Globus pallidus (tissue), 1 donor: ENCODE measurements at places on chromosomes 1 and 21.

GRCh38 chr1:214550857-214551435 is 456 bp downstream of the PTPN14 start:
- DNase-seq: peak; percentile 20

- peak; percentile 46 for DNase-seq
Measured at GRCh38 chr1:169869426-169869825, 24.3 kb downstream of the SCYL3 start.

- DNase-seq: no peak
Measured at GRCh38 chr1:233248014-233248413, 47.5 kb downstream of the PCNX2 start.

DNA sequence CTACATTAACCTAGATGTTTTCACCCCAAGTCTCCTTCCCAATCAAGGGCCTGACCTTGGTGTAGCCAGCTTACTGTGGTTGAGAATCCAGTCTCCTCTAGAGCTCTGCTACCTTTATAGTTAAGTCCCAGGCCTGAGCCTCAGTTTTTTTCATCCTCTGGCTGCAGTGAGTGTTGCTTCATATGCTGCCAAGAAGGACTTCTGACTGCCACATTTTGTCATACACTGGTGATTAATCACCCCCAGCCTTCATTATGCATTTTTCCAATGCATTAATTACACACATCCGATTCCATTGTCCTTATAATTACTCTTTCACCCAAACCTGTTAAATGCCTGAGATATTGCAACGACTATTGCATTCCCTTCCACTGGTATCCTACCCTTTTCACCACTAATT is 66.3 kb upstream of the FGGY start:
- DNase-seq: no peak

- peak; percentile 46 for DNase-seq
Measured at GRCh38 chr1:209937996-209938959, at the start of gene SYT14. Gene SYT14, plus strand, starts transcription at chr1:209938217. Its CDS starts 48 bp downstream, at chr1:209938265.

- DNase-seq: peak; percentile 51
Measured at GRCh38 chr1:184027826-184028695, 9.5 kb downstream of the COLGALT2 start.

DNA sequence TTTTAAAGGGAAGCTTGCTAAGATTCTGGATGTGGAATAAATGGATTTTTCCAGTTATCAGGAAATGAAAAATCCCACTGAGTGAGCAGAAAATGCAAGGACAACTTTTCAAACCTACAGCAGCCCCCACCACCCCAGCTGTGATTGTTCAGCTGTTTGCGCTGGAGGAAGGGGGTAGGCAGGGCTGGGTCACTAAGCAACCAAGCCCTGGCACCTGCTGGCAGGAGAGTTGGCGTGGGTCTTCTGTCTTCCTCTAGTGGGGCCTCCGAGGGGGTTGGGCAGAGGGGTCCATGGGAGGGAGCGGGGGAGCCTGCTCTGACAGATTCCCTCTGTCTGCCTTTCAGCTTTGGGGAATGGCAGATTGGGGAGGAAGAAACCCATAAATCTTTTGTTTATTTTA is 45.3 kb downstream of the EIF2D start:
- DNase-seq: no peak

GRCh38 chr1:163172596-163172995 is 30.1 kb downstream of the RGS5 start:
- DNase-seq: no peak

DNA sequence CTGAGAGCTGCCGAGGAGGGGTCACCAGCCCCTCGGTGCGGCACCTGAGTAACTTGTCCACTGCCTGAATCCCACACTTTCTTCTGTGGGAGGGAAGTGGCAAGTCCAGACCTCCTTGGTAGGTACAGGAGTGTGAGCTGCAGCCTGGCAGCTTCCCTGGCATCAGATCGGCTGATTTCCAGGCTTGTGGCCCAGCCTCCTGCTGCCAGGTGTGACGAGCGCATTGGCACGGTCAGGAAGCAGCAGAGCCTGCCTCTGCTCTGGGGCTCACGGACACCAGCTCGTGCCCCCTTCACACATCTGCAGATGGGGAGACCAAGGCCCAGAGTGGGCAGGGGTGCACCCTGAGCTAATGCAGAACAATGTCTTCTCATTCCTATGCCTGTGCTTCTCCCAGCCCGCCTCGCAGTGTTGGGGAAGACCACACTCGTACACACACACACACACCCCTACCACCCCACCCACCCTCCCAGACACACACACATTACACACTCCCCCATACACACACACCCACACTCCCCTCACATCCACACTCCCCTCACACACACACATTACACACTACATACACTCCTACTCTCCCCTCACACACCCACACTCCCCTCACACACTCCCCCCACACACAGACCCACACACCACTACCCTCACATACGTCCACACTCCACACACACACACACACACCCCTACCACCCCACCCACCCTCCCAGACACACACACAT is 33.1 kb upstream of the SELENON start:
- DNase-seq: no peak

DNA sequence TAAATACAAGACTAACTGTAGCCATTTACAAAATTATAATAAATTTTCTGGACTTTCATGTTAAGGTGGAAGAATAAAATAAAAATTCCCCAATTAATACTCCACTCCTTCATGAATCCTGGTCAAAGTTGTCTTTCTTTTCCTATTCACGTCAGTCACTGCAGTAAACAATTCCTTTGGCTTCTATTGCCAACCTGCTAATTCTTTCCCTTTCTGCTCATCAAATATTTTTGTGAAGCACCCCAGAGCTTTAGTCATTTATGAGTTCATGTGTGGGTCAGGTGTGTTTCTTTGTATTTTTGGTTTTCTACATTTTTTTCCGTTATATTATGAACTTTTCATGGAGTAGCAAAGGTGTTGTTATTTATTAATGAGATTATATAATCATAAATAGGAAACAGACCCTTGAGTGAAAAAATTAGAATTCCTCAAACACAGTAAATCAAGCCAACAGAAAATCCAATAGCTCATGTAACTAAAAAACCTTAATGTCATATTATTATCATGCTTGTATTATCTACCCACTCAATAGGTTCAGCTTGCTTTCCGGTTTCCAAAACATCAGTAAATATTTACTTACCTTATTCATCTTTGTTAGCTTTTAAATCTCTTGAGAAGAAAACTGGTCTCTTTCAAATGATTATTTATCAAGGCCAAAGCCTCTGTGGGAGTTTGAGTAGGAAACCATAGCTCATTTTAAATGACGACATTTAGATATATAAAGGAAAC is 29.6 kb upstream of the PLA2G4A start:
- DNase-seq: no peak

- DNase-seq: no peak
Measured at GRCh38 chr21:43872531-43873197, 7.6 kb downstream of the AGPAT3 start.
